ENCODE measurements at places on chromosomes 12 and 14.

- no peak for DNase-seq
These were observed 91.4 kb downstream of the PLCZ1 start for GRCh38 chr12:18646286-18646890.

GRCh38 chr14:78414172-78414571 is 244.0 kb downstream of the NRXN3 start:
- no peak for DNase-seq

- no peak for DNase-seq
These were observed 1441.9 kb upstream of the FLRT2 start for GRCh38 chr14:84087986-84088531.

DNA sequence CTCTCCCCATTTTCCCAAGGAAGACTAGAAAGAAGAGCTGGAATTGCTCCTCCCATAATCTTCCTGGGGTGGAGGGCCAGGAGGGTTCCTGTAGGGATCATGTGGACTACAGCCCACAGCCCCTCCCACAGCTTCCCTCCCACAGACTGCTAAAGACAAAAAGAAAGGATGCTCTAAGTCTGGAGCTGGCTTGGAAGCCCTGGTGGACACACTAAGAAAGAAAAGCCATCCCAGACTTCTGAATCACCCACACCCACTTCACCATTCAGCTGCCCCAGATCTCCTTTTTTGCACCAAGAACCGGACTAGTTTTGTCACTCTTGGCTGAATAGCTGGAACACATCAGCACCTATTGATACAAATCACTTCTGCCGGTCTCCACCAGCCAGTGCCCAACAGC is 56.8 kb upstream of the PLXNC1 start:
- no peak for DNase-seq

- peak; percentile 46 for DNase-seq
These were observed 131.9 kb downstream of the HMGA2 start for GRCh38 chr12:65956056-65956738.

DNA sequence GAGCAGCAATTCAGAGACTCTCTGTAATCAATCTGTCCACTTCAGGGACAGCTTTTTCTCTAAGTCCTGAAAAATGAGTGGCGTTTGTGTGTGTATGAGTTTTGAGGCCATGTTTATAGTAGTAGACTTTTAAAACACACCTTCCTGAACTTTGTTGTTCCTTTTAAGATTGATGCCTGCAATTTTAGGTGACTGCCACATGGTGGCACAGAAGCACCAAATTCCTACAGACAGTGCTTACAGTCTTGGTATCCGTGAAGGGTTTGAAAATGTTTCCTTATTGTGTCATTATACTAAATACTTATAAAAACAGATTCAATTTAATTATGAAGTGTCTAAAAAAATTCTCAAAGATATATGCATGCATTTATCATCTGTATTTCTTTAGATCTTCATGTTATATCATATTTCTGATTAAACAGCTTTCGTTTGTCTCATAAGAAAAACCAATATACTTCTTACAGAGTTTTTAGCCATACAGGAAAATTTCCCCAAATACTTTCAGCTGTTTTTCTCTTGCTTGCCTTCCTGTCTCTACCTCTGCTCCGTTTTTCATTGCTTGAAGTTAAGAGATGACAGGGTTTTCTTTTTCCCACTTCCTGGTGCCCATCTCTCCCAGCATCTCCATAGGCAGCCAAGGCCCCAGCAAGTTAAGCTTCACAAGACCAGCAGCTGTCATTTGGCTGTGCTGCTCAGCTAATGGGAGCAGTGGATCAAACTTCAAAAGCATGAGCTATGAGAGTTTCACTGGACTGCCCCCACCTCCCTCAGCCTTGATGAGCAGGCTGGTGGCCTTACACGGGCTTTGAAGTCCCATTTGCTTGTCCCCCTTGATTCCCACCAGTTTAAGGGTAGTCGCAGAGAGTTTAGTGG is 259.6 kb downstream of the AKAP6 start:
- DNase-seq = no peak

DNA sequence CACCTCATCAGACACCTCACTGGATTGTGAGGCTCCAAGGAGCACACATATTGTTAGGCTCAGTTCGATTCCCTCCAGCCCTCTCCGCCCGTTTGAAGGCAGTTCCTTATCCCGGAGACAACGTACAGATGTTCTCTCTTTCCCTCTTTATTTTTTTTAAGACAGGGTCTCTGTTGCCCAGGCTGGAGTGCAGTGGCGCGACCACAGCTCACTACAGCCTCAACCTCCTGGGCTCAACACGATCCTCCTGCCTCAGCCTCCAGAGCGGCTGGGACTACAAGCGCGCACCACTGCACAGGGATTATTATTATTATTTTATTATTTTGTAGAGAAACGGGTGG is 718 bp upstream of the TROAP start:
- no peak for DNase-seq

GRCh38 chr12:70040141-70040540 is 203.1 kb upstream of the CNOT2 start:
- no peak for DNase-seq

GRCh38 chr12:68823696-68824095 is 15.7 kb downstream of the MDM2 start:
- DNase-seq = no peak

DNA sequence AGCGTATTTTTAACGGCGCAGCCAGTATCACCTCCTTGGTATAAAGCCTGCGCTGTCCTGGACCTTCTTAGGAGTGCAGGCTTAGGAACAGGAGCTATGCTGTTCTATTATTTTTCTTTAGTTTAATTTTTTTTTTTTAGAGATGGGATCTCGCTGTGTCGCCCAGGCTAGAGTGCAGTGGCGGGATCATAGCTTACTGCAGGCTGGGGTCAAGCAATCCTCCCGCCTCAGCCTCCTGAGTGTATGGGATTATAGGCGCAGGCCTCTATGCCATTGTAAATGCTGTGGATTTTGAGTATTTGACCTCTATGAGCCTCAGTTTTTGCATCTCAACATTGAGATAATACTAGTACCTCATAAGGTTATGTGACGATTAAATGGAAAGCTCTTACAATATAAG is 4.1 kb downstream of the OR10AD1 start:
- no peak for DNase-seq

Data from NCI-H446 treated with DMSO at 0.1 percent for 48 hours (cell line).